ENCODE measurements at places on chromosomes 3 and 15. TPM values are rescaled to one million over a fixed set of nuclear protein-coding genes. Genes with fewer than 3 reads are reported as not detected.

NPHP3 gene
- 28.1 TPM for total RNA-seq

GRCh38 chr3:20401253-20401652 lies 215.2 kb upstream of the SGO1 start:
- H3K36me3 ChIP-seq, result no peaks in the 10 kb centered on the region
- H3K27ac ChIP-seq, result no peak overlapping the region
- no peaks in the 10 kb centered on the region for H3K4me1 ChIP-seq
- DNase-seq, result no peak
- no peak overlapping the region for H3K4me3 ChIP-seq

GRCh38 chr15:34648294-34648631 lies 64.8 kb upstream of the GOLGA8B start:
- no peaks in the 10 kb centered on the region for H3K27me3 ChIP-seq
- no peaks in the 10 kb centered on the region for H3K4me1 ChIP-seq
- DNase-seq, result no peak
- no peaks in the 10 kb centered on the region for H3K36me3 ChIP-seq
- H3K27ac ChIP-seq, result no peak overlapping the region
- H3K4me3 ChIP-seq, result no peak overlapping the region

MST1R gene
- total RNA-seq, result 2.2 TPM

SGO1 gene
- total RNA-seq, result 11.4 TPM

GRCh38 chr15:45409596-45409995 lies 31.3 kb upstream of the GATM start:
- DNase-seq, result no peak
- no peaks in the 10 kb centered on the region for H3K4me1 ChIP-seq
- H3K36me3 ChIP-seq, result peaks cover 68% of the 10 kb centered on the region
- no peak overlapping the region for H3K27ac ChIP-seq
- H3K27me3 ChIP-seq, result no peaks in the 10 kb centered on the region
- no peak overlapping the region for H3K4me3 ChIP-seq

DNA sequence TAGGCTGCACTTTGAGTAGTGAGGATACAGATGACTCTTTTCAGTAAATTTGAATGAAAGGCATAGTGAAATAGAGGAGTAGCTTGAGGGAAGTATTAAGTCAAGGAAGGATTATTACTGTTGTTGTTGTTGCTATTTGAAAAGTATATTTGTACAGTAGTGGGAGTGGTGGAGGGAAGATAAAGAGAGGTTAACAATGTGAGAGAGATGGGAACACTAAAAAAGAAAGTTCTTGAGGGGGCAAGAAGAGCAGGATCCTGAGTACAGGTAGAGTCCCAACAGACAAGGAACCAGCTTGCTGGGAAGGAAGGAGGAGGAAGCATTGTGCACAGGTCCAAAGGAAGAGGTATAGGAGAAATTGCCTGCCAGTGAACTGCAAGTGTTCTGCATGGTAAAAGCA lies 75.6 kb upstream of the GOLGA8B start:
- H3K4me1 ChIP-seq, result no peaks in the 10 kb centered on the region
- H3K4me3 ChIP-seq, result no peak overlapping the region
- no peak for DNase-seq
- H3K27ac ChIP-seq, result no peak overlapping the region
- no peaks in the 10 kb centered on the region for H3K36me3 ChIP-seq

- no peaks in the 10 kb centered on the region for H3K27me3 ChIP-seq
- H3K36me3 ChIP-seq, result no peaks in the 10 kb centered on the region
- no peak for DNase-seq
- H3K27ac ChIP-seq, result no peak overlapping the region
- H3K4me3 ChIP-seq, result no peak overlapping the region
These were observed 124.7 kb downstream of the IL5RA start for GRCh38 chr3:2985479-2985878.

GRCh38 chr3:132703733-132704132 lies 18.5 kb downstream of the NPHP3 start:
- H3K4me3 ChIP-seq, result no peak overlapping the region
- H3K36me3 ChIP-seq, result peaks cover 61% of the 10 kb centered on the region
- no peak overlapping the region for H3K27ac ChIP-seq
- no peaks in the 10 kb centered on the region for H3K27me3 ChIP-seq
- no peaks in the 10 kb centered on the region for H3K4me1 ChIP-seq
